ENCODE measurements at places on chromosomes 3 and 15.

- no peak for DNase-seq
Measured at GRCh38 chr3:174495928-174496327, 363.2 kb upstream of the NAALADL2 start.

DNA sequence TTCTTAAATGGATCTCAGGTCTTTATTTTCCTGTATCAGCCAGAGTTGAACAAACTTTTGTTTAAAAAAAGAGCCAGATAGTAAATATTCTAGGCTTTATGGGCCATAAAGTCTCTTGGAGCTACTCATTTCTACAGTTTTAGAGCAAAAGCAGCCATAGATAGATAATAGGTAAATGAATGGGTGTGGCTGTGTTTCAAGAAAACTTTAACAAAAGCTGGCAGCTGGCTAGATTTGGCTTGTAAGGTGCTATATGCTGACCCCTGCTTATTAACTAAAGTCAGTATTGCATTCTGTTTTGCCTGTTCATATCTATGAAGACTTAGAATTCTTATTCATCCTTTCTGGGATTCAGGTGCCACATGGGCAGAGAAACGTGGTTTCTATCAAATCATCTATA, 29.0 kb downstream of the MFN1 start:
- no peak for DNase-seq

DNA sequence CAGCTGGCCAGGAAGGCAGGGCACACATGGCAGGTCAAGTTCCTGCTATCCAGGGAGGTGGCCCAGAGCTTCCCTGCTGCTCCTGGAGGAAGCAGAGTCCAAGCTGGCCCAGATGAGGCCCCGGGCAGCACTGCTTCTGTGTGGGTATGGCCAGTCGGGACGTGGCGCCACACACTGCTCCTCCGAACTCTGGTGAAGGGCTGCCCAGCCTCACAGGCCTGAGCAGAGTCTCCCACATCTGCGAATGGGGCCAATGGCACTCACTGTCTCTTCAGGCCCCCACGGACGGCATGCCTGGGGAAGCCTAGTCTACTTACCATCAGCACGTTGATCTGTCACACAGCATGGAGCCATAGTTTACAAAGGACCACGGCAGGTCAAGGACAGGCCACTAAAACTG, 2.5 kb upstream of the PLA2G4F start:
- no peak for DNase-seq

DNA sequence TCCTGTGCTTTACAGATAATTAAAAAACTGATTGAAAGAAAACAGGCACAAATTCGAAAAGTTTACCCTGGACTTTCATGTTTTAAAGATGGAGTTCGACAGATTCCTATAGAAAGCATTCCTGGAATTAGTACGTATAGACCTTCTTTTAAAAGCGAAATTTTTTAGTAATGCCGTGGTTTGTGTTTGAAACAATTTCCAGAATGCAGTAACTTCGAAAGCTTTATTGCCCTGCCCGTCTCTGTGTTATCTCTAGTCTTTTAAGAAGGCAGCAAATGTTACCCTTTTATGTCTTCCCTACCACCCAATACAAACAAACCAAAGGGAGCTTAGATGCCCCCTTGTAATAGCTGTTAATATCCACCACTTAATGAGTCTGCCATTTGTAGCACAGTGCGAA, 39.7 kb downstream of the SGO1 start:
- no peak for DNase-seq

GRCh38 chr3:149727656-149728055, 24.6 kb downstream of the COMMD2 start:
- DNase-seq: no peak

- no peak for DNase-seq
Measured at GRCh38 chr3:126342211-126342610, 15.0 kb downstream of the KLF15 start.

GRCh38 chr15:35605764-35606449, 59.9 kb upstream of the DPH6 start:
- DNase-seq: no peak

- DNase-seq: no peak
Measured at GRCh38 chr15:36696196-36696595, 116.8 kb downstream of the CDIN1 start.

- no peak for DNase-seq
Measured at GRCh38 chr15:51243774-51244173, 94.6 kb downstream of the CYP19A1 start.

DNA sequence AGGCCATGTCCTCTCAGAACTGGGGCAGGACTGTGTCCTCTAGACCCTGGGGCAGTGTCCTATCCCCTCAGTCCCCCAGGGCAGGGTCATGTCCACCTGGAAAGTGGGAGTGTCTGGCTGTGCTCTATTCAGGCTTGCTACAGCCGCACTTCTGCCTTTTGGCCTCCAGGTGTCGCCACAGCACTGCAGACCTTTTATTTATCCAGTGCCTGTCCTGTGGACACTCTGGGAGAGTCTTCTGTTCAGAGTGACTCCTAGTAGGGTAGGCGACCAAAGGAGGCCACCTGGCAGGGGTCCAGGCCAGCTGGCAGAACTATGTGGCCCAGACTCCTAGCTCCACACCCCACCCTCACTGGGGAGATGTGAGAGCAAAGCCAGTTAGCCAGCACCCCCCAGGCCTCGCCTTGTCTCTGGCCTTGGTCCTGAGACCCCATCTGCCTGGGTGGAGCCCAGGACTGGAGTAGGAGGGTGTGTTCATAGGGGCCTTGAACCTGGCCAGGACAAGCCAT, 3.9 kb downstream of the TMIE start:
- peak; percentile 73 for DNase-seq

Data from right cardiac atrium (tissue), 5 donors.